ENCODE measurements at places on chromosomes 2 and 18.

DNA sequence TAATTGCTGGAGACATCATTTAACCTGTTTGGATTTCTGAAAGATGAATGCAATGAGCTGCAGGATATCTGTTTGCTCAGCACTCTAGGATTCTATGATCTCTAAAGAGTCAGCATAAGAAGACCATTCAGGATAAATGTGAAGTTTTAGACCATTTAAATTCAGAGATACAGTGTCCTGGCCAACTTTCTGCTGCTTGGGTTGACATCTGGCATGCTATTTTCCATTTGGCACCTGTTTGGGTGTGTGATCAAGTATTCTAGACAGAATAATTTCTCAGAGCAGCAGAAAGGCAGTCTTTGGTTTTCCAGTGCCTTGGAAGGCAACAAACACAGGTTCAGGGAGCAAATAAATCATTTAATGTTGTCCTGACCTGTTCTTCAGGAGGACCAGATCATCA, 144.8 kb upstream of the NDUFV2 start:
- no peak for DNase-seq

DNA sequence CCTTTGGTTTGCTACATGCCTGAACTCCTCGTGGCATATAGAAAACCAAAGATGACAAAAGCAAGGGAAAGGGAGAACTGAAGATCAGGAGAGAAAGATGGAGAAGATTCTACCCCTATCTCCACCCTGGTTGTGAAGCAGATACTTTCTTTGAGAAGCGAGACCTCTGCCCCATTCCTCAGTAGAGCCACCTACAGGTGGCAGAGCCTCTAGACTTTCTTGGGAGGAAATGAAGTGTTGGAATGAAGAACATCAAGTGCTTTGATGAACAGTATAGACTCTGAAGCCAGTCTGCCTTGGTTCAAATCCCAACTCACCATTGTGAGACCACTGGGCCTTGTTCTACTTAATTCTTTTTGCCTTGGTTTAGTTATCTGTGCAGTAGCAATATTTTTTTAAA, 348.8 kb upstream of the ETAA1 start:
- DNase-seq = no peak

- DNase-seq = no peak
Observed at GRCh38 chr18:3723554-3723953, 273.6 kb downstream of the TGIF1 start.

GRCh38 chr2:74747411-74748080, 86.4 kb upstream of the HK2 start:
- DNase-seq = no peak

DNA sequence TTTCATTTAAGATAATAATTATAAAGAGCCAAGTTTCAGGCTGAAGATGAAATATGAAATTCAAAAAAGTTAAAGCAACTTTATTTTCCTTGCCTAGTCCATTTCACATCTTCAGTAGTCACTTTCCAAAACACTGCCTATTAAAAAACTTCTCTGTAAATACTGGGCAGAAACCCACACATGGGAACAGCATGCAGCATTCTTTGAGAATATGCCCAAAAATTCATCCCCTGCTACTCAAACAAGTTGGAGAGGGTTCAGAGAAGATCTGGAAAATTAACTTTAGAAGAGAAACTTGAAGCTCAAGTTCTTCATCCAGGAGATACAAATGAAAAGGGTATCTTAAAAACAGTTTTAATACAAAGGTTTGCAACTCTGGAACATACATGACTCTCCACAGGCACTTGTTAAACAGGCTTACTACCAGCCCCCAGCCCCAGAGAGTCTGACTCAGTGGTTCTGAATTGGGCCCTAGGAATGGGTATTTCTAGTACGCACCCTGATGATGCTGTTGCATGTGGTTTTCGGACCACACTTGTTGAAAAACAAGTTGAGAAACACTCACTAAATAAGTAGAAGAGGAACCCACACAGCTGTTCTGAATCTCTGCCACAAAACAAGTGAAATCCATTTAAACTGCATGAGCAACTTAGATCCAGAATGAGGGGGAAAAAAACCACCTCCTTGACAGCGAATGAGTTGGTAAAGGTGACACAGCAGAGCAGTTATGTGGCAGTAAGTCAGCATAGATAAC, 329.1 kb downstream of the SATB2 start:
- no peak for DNase-seq

Measured in activated T-cell treated with anti-CD3 and anti-CD28 coated beads for 4 hours (primary cell).